ENCODE measurements at places on chromosomes 16 and 17.

DNA sequence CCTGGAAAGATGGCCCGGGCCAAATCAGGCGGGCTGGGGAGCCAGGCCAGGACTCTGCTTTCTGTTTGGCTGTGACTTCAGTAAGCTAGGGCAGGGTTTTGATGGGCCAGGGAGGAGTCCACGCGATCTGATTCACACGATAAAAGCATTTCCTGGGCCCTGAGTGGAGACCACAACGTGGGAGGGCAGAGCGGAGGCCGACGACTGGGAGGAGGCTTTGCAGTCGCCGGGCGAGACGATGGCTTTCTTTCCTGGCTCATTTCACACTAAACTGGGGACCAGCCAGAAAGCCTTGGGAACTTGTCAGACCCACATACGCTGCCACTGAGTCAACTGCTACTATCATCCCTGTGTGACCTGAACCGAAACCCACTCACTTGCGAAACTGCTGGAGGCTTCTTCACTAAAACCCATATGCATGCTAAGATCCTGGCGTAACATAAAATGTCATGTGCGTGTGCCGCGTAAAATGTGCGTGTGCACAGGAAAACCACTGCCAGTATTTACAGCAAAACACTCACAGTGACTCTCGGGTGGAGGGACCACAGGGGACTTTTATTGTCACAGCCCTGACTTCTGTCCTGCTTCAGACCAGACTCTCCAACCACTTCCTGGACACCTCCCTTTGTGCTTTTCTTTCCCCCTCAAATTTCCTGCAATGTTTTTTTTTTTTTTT, 14.2 kb upstream of the RHBDF2 start:
- peak; percentile 89 for DNase-seq

DNA sequence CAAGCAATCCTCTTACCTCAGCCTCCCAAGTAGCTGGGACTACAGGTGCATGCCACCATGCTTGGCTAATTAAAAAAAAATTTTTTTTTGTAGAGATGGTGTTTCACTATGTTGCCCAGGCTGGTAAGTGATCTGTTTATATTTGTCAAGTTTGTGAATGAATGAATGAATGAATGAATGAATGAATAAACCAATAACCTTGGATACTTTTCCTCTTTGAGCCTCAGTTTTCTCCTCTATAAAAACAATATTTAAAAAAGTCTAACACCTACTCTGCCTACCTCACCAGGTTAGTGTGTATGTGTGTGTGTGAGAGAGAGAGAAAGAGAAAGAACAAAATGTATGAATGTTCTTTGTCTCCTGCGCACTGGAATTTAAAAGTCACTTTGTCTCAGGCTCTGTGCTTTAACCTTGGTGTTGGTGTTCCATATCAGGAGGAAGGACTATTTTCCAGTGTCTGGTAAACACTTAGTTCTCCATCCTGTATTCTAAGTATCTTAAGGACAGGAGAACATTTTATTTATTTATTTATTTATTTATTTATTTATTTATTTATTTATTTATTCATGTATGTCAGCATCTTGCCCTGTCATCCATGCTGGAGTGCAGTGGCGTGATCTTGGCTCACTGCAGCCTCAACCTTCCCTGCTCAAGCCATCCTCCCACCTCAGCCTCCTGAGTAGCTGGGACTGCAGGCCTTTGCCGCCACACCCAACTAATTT, 27.1 kb downstream of the CHD9 start:
- DNase-seq = no peak

DNA sequence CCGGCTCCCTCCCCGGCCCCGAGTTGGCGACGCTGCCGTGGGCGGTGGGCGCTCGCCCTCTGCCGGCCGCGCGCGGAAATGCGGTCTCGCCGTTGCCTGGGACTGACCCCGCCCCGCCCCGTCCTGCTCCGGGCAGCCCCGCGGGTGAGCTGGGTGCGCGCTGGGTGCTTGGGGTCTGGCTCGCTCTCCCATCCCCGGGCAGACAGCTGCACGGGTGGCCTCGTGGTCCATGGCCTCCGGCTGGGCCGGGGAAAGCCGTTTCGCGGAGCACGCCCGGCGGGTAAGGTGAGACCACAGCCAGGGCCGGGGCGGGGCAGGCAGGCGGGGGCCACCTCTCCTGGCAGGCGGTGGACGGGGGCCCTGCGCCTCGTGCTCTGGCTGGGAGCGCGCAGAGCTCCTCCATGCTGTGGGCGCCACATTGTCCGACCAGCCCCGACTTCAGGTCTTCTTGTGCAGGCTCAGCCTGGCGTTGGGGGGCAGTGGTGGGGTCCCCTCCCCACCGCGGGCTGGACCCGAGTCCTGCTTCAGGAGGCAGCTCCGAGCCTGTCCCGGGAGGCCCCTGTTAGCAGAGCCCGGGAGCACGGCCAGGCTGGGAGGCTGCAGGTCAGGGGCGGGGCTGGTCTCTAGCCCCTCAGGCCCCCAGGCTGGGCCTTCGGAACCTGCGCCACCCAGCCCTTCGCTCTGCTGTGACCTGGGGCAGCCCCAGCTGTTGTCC, 7.0 kb upstream of the C1QTNF8 start:
- DNase-seq = peak; percentile 57

- DNase-seq = no peak
Observed at GRCh38 chr16:13056607-13057006, 155.2 kb downstream of the SHISA9 start.

GRCh38 chr17:21177401-21177800, 36.6 kb downstream of the TMEM11 start:
- no peak for DNase-seq

- no peak for DNase-seq
Observed at GRCh38 chr16:2388139-2388874, 40.9 kb upstream of the CCNF start.

DNA sequence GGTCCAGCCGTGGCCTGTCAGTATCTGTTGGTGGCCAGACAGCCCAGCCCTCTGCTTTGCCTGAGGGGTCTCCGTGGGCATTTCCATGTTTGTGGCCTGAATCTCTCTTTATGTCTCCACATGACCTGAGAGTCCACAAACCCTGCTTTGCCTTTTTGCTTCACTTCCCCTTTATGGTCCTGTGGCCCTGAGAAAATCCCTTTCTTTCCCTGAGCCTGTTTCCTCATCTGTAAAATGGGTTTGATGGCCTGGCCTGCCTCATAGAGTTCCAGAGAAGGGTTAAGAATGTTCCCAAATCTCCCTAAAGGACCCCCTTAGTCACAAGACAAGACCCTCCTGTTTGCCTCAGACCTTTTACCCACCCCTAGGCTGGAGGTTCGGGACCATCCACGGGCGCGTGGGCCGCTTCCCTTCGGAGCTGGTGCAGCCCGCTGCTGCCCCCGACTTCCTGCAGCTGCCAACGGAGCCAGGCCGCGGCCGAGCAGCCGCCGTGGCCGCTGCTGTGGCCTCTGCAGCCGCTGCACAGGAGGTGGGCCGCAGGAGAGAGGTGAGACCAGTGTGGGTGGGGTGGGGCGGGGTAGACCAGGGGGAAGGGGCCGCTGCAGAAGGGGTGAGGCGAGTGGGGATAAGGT, 26.2 kb upstream of the ALKBH5 start:
- DNase-seq = no peak

- DNase-seq = peak; percentile 29
Observed at GRCh38 chr17:47831934-47832327, 461 bp downstream of the LRRC46 start.

- DNase-seq = no peak
Observed at GRCh38 chr17:6138761-6139446, 68.7 kb downstream of the WSCD1 start.

- DNase-seq = peak; percentile 38
Observed at GRCh38 chr17:20073055-20073979, 64.2 kb downstream of the SPECC1 start.

DNA sequence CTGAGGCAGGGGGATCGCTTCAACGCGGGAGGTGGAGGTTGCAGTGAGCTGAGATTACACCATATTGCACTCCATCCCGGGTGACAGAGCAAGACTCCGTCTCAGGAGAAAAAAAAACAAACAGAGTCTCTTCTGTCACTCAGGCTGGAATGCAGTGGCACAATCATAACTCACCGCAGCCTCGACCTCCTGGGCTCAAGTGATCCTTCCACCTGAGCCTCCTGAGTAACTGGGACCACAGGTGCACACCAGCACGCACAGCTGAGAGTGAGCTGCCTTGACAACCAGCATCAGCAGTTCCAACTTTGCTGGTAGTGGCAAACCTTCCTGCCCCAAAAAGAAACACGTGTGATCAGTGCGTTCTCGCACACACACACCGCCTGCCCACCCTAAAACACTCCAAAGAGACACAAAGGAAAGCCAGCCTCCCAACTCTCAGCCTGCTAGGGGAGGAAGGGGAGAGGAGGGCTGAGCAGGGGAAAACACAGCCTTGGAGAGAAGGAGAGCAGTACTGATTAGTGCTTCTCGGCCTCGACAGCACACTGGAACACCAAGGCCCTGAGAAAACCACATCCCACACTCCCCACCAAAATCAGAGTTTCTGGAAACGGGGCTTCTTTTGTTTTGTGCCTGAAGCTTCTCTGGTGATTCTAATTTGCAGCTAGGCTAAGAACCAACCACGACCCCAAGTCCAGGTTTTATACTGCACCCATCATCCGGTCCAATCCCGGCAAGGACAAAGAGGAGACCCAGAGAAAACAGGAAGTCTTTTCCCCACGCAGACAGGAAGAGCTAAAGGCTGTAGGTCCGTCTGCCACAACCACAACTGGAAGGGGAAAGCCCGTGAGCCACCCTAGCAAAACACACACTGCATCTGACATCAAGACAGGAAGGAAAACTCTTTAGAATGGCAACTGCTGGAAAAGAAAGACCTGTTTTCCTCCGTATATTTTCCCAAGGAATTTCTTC, 28.8 kb downstream of the ZCCHC14 start:
- peak; percentile 58 for DNase-seq

- no peak for DNase-seq
Observed at GRCh38 chr17:73351764-73352163, 40.0 kb upstream of the CDC42EP4 start.

- DNase-seq = no peak
Observed at GRCh38 chr17:64992325-64992802, 64.2 kb downstream of the GNA13 start.

- DNase-seq = no peak
Observed at GRCh38 chr17:17924131-17924856, 47.9 kb downstream of the TOM1L2 start.

GRCh38 chr17:30716461-30717290, 107.8 kb downstream of the CRLF3 start:
- DNase-seq = no peak

GRCh38 chr17:48299760-48300159, 130.3 kb downstream of the SKAP1 start:
- no peak for DNase-seq

- no peak for DNase-seq
Observed at GRCh38 chr16:48101069-48101674, 54.6 kb downstream of the ABCC12 start.

DNA sequence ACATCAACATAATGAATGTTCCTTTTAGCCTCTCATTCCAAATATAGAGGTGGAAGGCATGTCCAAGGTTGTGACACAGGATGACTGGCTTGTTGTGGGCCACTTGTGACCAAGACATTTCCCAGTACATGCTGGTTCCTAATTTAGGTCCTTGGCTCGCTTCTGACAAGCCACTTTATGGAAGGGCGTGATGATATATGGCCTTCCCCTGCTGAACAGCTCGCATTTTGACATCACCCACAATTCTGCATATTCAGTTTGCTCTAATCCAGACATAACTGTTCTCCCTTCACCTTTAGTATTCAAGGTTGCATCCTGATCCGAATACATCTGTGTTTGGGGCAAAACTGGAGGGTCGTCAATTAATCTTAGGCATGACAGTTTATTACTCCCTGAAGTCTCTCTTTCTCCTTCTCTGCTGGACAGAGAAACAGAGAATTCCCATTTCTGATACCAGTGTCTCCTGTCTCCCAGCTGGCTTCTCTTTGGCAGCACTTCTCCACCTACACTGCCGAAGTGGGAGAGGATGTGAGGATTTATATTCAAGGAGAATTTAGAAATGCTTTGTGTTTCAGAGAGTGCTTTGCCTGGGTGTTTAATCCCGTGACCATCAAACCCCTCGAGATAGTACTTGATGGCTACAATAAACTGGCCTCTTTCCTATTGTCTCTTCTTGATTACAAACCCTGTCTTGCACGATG, 815.5 kb upstream of the RBFOX1 start:
- no peak for DNase-seq

GRCh38 chr17:61478790-61479492, 26.7 kb downstream of the TBX4 start:
- no peak for DNase-seq

- DNase-seq = peak; percentile 21
Observed at GRCh38 chr17:7852919-7853690, 1.8 kb upstream of the TMEM88 start.

GRCh38 chr17:77285594-77286390, 145.0 kb downstream of the SEC14L1 start:
- DNase-seq = peak; percentile 71

GRCh38 chr17:65074778-65075250, 18.3 kb upstream of the GNA13 start:
- DNase-seq = no peak

DNA sequence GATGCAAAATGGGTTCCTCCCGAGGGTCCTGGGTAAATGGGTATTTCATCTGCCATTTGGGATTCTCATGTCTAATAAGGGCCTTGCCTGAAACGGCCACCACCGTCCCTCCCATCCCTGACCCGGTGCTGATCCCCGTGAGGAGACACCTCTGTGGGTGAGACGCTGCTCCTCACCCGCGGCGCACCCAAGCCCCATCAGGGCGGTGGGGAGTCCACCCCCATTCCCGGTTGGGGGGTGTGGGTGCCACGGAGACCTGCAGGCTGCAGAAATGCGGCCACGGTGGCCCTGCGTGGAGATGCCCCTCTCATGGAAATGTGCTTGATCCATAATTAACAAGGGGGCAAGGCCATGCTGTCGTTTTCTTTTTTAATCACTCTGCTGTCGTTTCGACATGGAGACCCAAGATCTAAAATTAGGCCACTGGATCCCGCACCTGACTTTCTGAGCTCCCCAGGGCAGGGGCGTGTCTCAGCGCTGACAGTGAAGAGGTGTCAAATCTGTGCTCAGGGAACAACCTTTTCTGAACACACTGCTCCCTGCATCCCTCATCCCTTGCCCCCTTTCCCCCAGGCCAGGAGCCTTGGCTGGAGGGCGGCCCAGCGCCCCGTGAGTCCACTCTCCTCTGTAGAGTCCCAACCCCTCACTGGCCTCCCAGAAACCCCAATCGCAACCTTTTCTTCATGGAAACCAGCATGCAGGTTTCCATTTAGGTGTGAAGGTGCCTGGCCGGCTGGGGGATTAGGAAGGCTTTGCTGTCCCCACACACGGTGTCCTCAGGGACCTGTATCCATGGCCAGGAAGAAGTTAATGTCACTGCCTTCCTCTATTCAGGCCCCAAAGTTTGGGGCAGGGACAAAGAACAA, 38.9 kb downstream of the PEMT start:
- no peak for DNase-seq

DNA sequence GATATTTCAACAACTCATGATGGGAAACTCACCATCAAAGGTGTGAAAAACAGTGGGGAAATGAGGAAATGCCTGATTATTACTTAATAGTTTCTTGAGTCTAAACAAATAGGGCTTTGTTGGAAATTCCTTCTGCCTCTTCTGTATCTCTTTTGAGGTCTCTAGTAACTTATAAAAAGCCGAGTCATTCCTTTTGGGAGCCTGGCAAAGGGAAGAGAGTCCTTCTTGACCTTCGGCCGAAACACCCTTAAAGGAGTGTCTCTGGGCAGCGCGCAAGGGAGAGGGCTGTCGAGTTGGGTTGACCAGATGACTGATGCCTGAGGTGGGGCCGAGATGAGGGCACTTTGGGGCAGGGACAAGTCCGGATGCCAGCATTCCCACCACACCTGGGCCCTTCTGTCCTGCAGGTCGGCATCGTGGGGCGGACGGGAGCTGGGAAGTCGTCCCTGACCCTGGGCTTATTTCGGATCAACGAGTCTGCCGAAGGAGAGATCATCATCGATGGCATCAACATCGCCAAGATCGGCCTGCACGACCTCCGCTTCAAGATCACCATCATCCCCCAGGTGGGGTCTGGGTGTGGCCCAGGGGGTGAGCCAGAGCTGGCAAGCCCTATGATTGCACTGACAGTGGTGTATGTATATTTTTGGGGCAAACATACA, 89.2 kb downstream of the ABCC6 start:
- DNase-seq = no peak
